Renal cortex interstitium (tissue), 15 donors: ENCODE measurements at places on chromosomes 3 and 15. TPM values are rescaled to one million over a fixed set of nuclear protein-coding genes. Genes with fewer than 3 reads are reported as not detected.

GRCh38 chr15:66823601-66824000 is 121.6 kb downstream of the SMAD6 start:
- DNase-seq = no peak

GRCh38 chr15:39275066-39275465 is 305.8 kb upstream of the THBS1 start:
- no peak for DNase-seq

TERC gene
- polyA plus RNA-seq = not detected

LMLN gene
- 14.9 TPM for polyA plus RNA-seq

DNA sequence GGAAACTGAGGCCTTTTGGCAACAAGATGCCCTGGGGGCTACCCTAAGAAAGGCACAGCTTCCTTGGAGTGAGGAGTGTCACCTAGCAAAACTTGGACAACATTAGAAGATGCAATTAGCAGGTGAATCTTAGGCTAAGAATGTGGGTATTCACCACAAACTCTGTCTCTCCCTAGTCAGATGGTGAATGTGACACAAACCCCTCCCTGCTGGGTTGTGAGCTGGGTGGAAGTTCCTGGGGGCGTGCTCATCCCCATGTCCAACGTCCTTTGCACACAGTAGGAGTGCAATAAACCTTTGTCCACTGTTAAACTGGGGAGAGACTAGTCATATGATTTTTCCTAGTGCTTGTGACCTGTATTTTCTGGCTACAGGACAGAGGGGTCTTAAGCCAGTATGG is 67.1 kb upstream of the SH3GL3 start:
- no peak for DNase-seq

OGG1 gene
- polyA plus RNA-seq = 77.5 TPM

- DNase-seq = no peak
Observed at GRCh38 chr3:169591983-169592644, 71.4 kb downstream of the MECOM start.

ECE2 gene
- not detected for polyA plus RNA-seq

- DNase-seq = no peak
Observed at GRCh38 chr15:79887054-79887930, 9.5 kb downstream of the MTHFS start.

DNA sequence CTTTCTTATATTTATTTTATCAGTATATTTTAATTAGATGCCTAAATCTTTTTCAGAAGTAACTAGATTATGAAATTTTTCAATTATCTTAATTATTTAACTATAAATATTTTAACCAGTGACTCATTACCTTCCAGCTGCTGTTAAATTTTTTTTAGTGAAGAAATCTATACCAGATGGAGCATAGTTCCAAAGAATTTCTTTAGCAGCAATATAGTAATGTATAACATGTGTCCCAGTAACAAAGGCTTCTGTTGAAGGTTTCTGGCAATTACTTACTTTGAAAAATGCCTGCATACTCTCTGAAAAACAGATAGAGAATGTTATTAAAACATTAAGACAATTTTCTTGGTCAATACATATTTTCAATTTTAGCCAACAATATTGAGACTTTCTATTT is 45.1 kb upstream of the CP start:
- DNase-seq = no peak

- DNase-seq = no peak
Observed at GRCh38 chr15:56917652-56918045, 795 bp upstream of the TCF12 start.

DNA sequence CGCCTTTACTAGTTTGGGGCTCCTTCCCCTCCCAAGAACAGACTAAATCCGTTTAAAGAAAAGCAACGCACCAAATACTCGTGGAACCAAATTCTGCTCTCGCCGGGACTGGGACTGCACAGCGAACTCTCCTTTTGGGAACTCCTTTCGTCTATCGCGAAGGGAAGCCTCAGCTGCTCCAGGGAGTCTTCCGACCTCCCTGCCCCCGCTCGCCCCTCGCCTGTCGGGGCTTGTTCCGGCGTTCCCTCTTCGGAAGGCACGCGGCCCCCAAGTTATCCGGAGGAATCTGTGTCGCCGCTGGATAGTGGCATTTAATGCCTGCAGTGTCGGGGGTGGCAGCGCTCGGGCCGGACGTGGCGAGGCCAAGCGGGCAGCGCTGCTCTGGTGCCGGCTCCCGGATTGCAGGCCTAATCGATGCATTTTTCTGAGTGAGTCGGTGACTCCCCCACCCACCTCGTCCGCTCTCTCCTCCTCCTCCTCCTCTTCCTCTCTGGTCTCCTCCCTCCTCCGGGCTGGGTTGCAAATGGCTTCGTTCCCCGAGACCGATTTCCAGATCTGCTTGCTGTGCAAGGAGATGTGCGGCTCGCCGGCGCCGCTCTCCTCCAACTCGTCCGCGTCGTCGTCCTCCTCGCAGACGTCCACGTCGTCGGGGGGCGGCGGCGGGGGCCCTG is at the start of gene TRIM71:
TRIM71 (plus strand) TSS at position 440 of the 671 bp plus-strand sequence; CDS start at position 524, 84 bp downstream.
- no peak for DNase-seq

GRCh38 chr15:48096355-48096786 is 24.4 kb upstream of the SLC24A5 start:
- no peak for DNase-seq

COLQ gene
- 6.1 TPM for polyA plus RNA-seq

CYP1A1 gene
- not detected for polyA plus RNA-seq

GRCh38 chr3:77668376-77668775 is 628.5 kb downstream of the ROBO2 start:
- no peak for DNase-seq

PLA2G4F gene
- polyA plus RNA-seq = 20.3 TPM

DNA sequence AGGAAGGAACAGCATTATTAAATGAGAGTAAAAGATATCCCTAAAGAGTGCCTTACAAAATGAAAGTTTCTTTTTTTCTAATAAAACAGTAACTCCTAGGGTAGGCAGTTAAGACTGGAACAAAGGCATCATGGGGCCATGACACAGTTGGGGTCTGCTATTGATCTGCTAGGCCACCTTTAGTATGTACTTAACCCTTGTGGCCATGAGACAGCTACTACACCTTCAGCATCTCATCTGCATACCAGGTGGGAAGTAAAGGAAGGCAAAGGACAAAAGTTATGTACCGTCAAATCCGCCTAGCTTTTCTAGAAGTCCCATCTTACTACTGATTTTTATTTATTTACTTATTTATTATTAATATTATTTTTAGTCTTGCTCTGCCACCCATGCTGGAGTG is 93.8 kb upstream of the FHIT start:
- DNase-seq = no peak

ZNF502 gene
- polyA plus RNA-seq = 14.7 TPM

CASR gene
- 26.8 TPM for polyA plus RNA-seq

GRCh38 chr3:79167651-79168416 is 600.0 kb downstream of the ROBO1 start:
- DNase-seq = no peak

SLC15A2 gene
- 18.2 TPM for polyA plus RNA-seq

- DNase-seq = peak; percentile 7
Observed at GRCh38 chr3:153970741-153971347, 150.3 kb upstream of the ARHGEF26 start.

GRCh38 chr3:8317661-8318649 is 183.7 kb upstream of the LMCD1 start:
- no peak for DNase-seq

DNA sequence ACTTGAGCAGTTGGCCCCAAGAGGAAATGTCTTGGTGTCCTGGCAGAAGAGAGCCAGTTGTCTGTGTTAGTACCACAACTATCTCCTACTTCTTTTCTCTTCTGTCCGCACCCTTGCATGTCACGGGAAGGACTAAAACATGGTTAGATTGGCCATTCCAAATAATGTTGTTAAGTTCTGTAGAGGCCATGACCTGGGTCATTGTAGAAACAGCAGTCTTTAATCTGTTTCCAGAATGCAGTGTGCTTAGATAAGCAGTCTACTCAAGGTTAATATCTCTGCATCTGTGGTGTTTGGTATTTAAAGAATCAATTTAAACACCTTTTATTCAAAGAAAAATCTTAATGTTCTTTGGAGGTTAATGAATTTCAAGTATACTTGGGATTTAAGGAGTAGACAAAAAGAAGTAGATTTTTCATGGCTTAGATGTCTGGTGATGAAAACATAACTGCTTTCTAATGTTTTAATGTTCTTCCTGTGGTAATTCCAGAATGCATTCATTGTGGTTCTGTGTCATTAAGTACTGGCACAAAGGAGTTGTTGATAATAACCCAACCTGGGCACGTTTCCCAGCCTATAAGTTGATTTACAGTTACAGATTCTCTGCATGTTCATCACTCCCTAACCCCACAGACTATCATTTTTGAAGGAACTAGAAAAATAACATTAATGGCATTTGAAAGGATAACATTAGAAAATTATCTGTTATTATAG is 58.9 kb downstream of the TMEM108 start:
- no peak for DNase-seq

DNA sequence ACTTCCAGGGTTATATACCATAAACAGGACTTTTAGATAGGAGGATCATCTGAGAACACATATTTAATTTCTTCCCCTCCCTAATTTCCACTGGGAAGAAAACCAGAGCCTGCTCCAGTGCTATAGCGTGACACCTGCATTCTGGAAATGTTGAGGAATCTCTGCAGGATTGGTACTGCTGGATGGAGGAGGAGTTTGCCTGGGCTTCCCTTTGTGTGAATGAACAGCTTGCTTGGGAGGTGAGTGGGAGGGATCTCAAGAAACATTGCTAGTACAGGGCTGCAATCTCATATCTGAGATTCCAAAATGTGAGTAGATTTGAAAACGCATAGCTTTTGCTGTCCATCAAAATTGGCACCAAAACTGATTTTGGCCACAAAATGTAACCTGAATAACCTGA is 295.9 kb upstream of the RGMA start:
- no peak for DNase-seq

DNA sequence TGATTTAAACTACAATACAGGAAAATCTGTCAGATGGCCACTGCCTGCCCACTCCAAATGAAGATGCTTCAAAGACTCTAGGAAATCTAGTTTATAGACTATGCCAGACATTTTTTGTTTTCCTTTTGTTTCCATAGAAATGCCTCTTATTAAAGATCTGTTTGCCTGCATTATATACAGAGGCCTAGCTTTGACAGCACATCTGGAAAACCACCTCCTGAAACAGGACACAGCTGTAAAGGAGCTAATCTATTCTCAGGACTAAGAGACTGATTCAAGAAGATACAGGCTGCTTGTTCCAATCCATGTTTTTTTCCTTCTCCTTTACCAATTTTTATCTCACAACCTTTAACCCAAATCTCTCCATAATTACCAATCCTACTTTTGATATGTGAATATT is 75.3 kb upstream of the STRIT1 start:
- DNase-seq = no peak

SLC24A5 gene
- 0.64 TPM for polyA plus RNA-seq

C3orf20 gene
- polyA plus RNA-seq = 0.32 TPM

GRCh38 chr15:52369030-52369429 is 73.4 kb upstream of the MYO5C start:
- DNase-seq = no peak

TM4SF18 gene
- 26.6 TPM for polyA plus RNA-seq

FOXL2NB gene
- polyA plus RNA-seq = 0.06 TPM

DNA sequence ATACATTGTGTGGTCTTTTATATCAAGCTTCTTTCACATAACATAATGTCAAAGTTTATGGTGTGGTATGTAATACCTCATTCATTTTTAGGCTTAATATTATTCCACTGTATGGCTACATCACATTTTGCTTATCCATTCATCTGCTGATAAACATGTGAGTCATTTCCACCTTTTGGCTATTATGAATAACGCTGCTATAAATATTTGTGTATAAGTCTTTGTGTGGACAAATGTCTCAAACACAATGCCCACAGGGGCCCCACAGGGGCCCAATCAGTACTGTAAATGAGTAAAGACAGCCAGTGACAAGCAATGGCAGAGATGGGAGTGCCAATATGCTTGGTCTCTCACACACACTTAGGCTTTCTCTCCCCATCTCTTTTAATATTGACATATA is 54.2 kb downstream of the PIK3R4 start:
- DNase-seq = no peak

DNA sequence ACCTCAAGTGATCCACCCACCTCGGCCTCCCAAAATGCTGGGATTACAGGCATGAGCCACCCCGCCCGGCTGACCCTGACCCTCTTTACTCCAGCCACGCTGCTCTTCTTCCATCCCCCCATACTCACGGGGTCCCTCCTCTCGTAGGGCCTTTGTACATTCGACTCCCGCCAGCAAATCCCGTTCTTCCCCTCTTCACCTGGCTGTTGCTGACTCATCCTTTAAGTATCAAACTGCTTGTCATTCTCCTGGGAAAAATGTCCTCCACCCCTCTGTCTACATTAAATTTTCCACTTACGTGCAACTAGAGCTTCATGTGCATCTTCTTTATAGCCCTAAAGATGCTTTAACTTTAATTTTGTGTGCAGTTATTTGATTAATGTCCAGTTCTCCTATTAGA is 203.1 kb downstream of the OPA1 start:
- DNase-seq = no peak

GRCh38 chr15:26028086-26028740 is 165.1 kb upstream of the ATP10A start:
- no peak for DNase-seq

DNA sequence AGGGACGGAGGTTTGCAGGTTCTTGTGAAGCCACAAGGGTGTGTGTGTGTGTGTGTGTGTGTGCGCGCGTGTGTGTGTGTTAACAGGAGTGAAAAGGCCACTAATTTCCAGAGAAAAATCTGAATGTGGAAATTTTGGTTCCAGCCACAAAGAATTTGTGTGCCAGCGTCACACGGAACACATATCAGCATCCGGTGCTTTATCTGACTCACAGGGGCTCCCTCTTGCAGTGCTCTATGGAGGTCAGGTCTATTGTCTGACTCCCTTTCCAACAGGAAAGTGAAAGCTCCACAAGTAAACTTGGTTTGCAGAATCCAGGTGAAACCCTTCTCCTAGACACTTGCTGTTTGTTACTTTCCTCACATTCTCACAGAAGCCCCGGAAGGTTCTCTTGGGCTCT is 6.2 kb downstream of the CLDN11 start:
- DNase-seq = no peak

CIB2 gene
- polyA plus RNA-seq = 29.0 TPM

IL17RB gene
- 15.0 TPM for polyA plus RNA-seq

GRCh38 chr15:58985443-58985842 is 2.0 kb upstream of the RNF111 start:
- no peak for DNase-seq

DNA sequence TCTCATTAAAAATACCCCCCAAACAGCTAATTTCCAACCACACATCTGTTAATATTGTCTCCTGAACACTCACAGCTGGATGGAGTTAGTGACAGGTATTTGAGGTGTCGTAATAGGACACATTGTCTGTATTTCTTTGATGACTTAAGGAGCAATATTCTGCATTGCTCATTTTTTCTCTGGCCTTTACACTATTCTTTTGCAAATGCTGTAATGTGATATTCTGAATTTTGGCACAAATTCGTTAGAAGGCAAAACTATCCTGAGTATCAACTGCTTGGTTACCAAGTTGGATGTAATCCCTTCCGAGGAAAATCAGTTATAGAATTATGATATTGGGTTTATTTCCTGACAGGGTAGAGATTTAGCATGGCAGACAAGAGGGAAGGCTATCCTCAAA is 1030.2 kb downstream of the MCTP2 start:
- DNase-seq = no peak
